Nephron progenitor cell (in vitro differentiated cells): ENCODE measurements at places on chromosomes 6 and 20.
A peak's percentile ranks its signal among the peaks of the same experiment; 100 is the strongest.

GRCh38 chr6:108502832-108503231, 57.9 kb upstream of the FOXO3 start:
- DNase-seq = no peak
- peaks cover 32% of the 10 kb centered on the region for H3K36me3 ChIP-seq
- H3K27ac ChIP-seq = no peak overlapping the region
- no peak overlapping the region for H3K4me3 ChIP-seq

DNA sequence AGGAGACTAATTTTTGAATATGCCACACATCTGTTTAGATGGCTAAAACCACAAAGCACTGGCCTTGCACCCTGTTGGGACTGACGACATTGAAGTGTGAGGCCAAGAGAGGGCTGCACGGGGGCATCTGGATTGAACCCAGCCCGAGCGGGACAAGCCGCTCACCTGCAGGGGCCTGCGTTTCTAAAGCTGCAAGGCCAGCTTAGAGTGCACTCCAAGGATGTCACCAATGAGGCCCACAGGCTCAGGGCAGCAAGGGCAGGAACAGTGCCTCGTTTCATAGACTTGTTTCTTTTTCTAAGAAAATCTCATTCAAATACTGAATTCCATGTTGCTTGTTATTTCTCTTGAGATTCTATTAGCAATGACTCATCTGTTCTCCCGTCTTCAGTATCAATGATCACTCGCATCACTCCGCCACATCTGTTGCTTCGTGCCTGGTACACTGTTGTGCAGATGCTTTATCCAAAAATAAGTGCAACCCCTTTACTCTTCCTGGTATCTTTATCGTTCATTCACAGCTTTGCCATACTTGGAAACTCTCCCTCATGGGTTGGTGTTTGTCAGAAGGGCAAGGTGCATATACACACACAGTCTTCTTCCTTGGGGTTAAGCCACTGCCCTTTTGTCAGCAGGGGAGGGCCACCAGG, 120.1 kb downstream of the IRF4 start:
- DNase-seq = no peak
- peaks cover 21% of the 10 kb centered on the region for H3K4me1 ChIP-seq
- H3K27me3 ChIP-seq = no peaks in the 10 kb centered on the region
- H3K27ac ChIP-seq = no peak overlapping the region
- H3K36me3 ChIP-seq = peaks cover 16% of the 10 kb centered on the region

DNA sequence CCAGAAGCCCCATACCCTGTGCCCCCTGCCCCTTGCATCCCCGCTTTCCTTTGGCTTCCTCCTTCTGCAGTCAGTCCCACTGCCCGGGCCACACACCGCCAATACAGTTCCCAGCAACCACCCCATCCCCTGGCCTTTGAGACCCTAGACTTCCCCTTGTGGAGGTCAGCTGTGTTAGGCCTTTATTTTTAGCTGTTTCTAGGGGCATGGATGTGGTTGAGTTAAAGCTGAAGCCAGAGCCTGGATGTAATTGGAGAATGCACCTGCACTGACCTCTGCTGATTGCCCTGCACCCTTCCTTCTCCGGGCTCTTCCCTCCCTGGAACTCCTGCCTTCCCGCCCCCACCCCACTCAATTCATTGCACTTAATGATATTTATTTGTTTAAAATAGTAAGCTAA, 33.9 kb downstream of the LYRM2 start:
- peak overlapping the region; percentile 91 for H3K27ac ChIP-seq
- H3K27me3 ChIP-seq = peaks cover 4% of the 10 kb centered on the region
- no peak overlapping the region for H3K4me3 ChIP-seq
- H3K36me3 ChIP-seq = no peaks in the 10 kb centered on the region
- peaks cover 58% of the 10 kb centered on the region for H3K4me1 ChIP-seq

DNA sequence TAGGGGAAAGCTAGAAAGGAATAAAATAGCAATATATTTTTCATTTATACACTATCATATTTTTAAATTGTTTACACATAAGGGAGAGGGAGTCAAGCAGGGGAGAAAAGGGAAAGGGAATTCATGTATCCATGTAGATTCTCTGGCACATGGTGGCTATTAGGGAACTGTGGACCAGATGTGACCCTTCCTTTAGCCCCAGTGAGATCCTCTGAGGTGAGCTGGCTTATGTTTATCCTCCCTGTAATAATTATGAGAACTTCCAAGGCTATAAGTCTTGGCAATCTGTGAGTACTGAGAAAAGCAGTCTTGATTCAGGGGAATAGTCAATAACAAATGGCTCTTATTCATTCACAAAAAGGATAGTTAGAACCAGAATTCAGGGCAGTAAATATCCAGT, 42.6 kb downstream of the TSBP1 start:
- H3K27me3 ChIP-seq = no peaks in the 10 kb centered on the region
- DNase-seq = no peak
- H3K36me3 ChIP-seq = no peaks in the 10 kb centered on the region
- H3K27ac ChIP-seq = no peak overlapping the region
- H3K4me3 ChIP-seq = no peak overlapping the region

GRCh38 chr6:52213127-52213526, 27.0 kb downstream of the IL17A start:
- no peaks in the 10 kb centered on the region for H3K4me1 ChIP-seq
- DNase-seq = no peak
- no peak overlapping the region for H3K27ac ChIP-seq
- H3K36me3 ChIP-seq = no peaks in the 10 kb centered on the region

- H3K27me3 ChIP-seq = peaks cover 5% of the 10 kb centered on the region
- no peak for DNase-seq
- H3K27ac ChIP-seq = no peak overlapping the region
These were observed 437.6 kb downstream of the C6orf118 start for GRCh38 chr6:164871783-164872182.

- no peak overlapping the region for H3K4me3 ChIP-seq
- no peak for DNase-seq
- peaks cover 26% of the 10 kb centered on the region for H3K36me3 ChIP-seq
- no peaks in the 10 kb centered on the region for H3K4me1 ChIP-seq
- no peak overlapping the region for H3K27ac ChIP-seq
- H3K27me3 ChIP-seq = no peaks in the 10 kb centered on the region
These were observed 40.6 kb upstream of the TPD52L1 start for GRCh38 chr6:125112934-125113333.

DNA sequence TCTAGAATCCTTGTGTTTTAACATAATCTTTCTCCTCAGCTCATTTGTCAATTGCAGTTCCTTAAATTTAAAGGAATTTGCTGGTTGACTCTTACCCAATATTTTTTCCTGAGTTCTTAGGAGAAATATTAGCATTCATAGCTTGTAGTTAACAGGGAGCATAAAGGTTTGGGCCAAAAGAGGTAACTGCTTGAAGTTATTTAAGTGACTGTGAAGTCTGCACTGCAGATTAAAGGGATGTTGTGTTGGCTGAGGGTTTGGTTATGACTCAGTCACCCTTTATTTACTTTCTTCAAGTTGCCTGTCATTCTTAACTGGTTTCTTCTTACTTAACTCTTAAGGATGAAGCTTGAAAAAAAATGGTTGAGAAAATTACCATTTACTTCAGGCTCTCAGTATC, 220.3 kb upstream of the LAMP5 start:
- H3K4me3 ChIP-seq = no peak overlapping the region
- H3K36me3 ChIP-seq = peaks cover 28% of the 10 kb centered on the region
- peaks cover 10% of the 10 kb centered on the region for H3K4me1 ChIP-seq
- no peak overlapping the region for H3K27ac ChIP-seq
- no peaks in the 10 kb centered on the region for H3K27me3 ChIP-seq

DNA sequence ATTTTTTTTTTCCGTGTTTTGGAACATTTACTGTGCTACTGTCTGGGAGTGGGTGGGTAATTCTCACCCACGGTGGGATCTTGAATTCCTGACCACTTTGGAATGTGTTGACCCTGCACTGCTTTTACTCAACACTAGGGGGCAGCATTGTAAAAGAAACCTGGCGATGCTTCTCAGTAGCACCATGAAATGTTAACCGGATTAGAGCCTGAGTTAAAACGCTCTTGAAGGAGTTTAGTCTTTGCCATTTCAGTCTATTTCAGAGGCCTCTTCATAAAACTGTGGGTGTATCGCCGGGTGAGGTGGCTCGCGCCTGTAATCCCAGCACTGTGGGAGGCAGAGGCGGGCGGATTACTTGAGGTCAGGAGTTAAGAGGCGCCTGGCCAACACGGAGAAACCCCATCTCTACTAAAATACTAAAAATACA, 114.4 kb upstream of the PRND start:
- H3K27me3 ChIP-seq = peaks cover 23% of the 10 kb centered on the region
- H3K36me3 ChIP-seq = no peaks in the 10 kb centered on the region
- H3K4me3 ChIP-seq = peak overlapping the region; percentile 24

GRCh38 chr20:43096931-43097260, 92.8 kb downstream of the PTPRT start:
- H3K27me3 ChIP-seq = peaks cover 9% of the 10 kb centered on the region
- no peak overlapping the region for H3K4me3 ChIP-seq
- peak overlapping the region; percentile 65 for H3K27ac ChIP-seq
- no peaks in the 10 kb centered on the region for H3K36me3 ChIP-seq

GRCh38 chr6:134984821-134985220, 34.9 kb upstream of the ALDH8A1 start:
- no peak overlapping the region for H3K4me3 ChIP-seq
- H3K4me1 ChIP-seq = no peaks in the 10 kb centered on the region
- peaks cover 3% of the 10 kb centered on the region for H3K27me3 ChIP-seq
- H3K27ac ChIP-seq = peak overlapping the region; percentile 67

DNA sequence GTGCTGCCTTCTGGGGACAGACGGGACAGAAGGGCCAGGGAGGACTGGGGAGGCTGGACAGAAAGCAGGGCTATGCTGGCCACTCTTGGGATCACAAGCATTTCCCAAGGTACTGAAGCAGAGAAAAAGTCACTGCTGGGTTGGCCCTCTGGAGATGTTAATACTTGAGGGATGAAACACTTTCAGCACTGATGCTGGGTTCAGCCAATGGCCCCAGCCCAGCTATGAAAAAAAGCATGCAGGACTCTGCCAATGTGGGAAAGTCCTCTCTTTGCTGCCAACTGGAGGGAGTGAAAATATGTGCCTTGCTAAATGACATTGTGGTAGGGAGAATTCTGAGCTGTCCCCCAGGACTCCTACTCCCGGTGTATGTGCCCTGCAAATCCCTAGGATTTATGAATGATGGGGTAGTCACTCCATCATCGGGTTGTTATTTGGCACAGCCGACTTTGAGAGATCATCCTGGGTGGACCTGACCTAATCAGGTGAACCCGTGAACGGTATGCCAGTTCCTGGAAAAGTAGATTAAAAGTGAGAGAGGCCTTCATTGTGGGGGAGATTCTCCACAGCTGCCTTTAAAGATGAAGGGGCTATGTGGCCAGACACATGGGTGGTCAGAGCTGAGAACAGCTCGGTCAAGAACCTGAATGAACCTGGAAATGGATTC, 119.9 kb upstream of the TRAF3IP2 start:
- no peak for DNase-seq
- H3K36me3 ChIP-seq = peaks cover 43% of the 10 kb centered on the region
- no peak overlapping the region for H3K27ac ChIP-seq

DNA sequence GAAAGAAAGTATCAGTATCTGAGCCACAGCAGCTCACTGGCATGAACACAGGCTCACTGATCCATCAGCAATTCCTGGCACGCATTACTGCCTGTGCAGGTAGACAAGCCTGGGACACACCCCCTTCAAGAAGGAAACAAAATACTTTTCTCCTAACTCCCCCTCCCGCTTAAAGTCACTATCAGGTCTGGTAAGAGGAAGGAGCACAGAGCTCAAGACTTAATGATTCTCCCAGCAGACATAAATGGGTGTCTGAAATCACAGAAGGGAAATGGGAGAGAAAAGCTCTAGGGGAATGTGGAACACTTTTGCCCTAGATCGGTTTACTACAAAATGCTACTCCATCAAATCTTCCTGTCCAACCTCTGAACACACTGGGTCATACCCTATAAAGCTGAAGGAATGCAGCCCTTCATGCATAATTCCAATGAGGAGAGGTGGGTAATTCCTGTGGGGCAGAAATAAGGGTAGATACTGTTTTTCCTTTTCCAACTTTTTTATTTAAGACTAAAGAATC, at the start of gene ADGRF1:
Gene ADGRF1 (minus strand): TSS at position 58 of the 517 bp plus-strand sequence. CDS start 13,271 bp downstream, outside the sequence.
- H3K4me3 ChIP-seq = no peak within 1 kb of the TSS
- peak; percentile 8 for DNase-seq
- H3K36me3 ChIP-seq = no peaks in the 10 kb centered on the region
- peaks cover 22% of the 10 kb centered on the region for H3K4me1 ChIP-seq
- H3K27ac ChIP-seq = no peak within 1 kb of the TSS

GRCh38 chr6:43669050-43669921, 18.3 kb downstream of the MRPS18A start:
- H3K4me1 ChIP-seq = peaks cover 76% of the 10 kb centered on the region
- peak overlapping the region; percentile 94 for H3K27ac ChIP-seq
- peaks cover 20% of the 10 kb centered on the region for H3K36me3 ChIP-seq
- peaks cover 3% of the 10 kb centered on the region for H3K27me3 ChIP-seq

- H3K4me3 ChIP-seq = peak overlapping the region; percentile 75
- peaks cover 26% of the 10 kb centered on the region for H3K27me3 ChIP-seq
- H3K27ac ChIP-seq = no peak overlapping the region
- H3K4me1 ChIP-seq = peaks cover 18% of the 10 kb centered on the region
These were observed 1.1 kb upstream of the FAXC start for GRCh38 chr6:99350573-99350972.

- no peak for DNase-seq
- no peaks in the 10 kb centered on the region for H3K27me3 ChIP-seq
- no peak overlapping the region for H3K4me3 ChIP-seq
- no peak overlapping the region for H3K27ac ChIP-seq
- H3K4me1 ChIP-seq = no peaks in the 10 kb centered on the region
- peaks cover 7% of the 10 kb centered on the region for H3K36me3 ChIP-seq
These were observed 881.5 kb downstream of the C6orf118 start for GRCh38 chr6:164427728-164428402.

DNA sequence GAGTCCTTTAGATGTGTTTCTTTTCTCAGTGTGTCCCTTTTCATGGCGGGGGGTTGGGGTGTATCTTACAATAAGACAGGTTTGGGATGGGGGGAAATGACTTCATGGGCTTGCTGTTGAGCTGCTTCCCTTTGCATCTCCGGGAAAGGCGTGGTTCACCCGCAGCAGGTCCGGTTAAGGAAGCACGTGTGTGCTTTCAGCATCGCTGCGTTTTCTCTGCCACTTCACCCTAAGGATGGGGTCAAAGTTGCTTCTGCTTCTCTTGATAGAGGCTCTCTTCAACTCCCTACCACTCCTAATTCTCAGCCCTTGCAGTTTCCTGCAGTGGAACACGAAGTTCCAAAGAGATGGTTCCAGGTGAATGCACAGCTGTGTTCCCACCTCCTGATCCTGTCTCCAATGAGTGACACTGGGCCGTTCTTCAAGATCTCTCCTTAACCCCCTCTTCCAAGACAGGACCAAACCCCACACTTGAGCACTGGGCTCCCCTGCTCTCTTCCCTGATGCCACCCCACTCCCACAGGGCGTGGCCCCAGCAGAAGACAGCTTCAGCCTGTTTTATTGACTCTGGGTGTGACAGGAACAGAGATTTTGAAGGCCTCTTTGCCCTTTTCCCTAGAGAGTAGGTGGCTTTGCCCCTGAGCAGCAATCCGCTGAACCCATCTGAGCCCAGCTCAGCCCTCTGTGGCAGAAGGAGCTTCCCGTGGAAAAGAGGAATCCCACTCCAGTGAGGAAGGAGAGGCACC, 85.2 kb downstream of the PLEKHG1 start:
- peaks cover 12% of the 10 kb centered on the region for H3K36me3 ChIP-seq
- no peak for DNase-seq
- H3K27ac ChIP-seq = no peak overlapping the region
- peaks cover 7% of the 10 kb centered on the region for H3K27me3 ChIP-seq
- peaks cover 40% of the 10 kb centered on the region for H3K4me1 ChIP-seq

GRCh38 chr6:132392792-132393191, 8.5 kb downstream of the MOXD1 start:
- no peak overlapping the region for H3K27ac ChIP-seq
- DNase-seq = no peak
- peaks cover 4% of the 10 kb centered on the region for H3K27me3 ChIP-seq
